ENCODE measurements at places on chromosomes 2 and 18.
A peak's percentile ranks its signal among the peaks of the same experiment; 100 is the strongest.

- no peak for DNase-seq
These were observed 84.2 kb downstream of the DYNC1I2 start for GRCh38 chr2:171771463-171771862.

GRCh38 chr18:23982155-23983079 lies 32.1 kb upstream of the TTC39C start:
- DNase-seq = no peak

GRCh38 chr18:55477499-55477859 lies 110.5 kb downstream of the TCF4 start:
- DNase-seq = no peak

DNA sequence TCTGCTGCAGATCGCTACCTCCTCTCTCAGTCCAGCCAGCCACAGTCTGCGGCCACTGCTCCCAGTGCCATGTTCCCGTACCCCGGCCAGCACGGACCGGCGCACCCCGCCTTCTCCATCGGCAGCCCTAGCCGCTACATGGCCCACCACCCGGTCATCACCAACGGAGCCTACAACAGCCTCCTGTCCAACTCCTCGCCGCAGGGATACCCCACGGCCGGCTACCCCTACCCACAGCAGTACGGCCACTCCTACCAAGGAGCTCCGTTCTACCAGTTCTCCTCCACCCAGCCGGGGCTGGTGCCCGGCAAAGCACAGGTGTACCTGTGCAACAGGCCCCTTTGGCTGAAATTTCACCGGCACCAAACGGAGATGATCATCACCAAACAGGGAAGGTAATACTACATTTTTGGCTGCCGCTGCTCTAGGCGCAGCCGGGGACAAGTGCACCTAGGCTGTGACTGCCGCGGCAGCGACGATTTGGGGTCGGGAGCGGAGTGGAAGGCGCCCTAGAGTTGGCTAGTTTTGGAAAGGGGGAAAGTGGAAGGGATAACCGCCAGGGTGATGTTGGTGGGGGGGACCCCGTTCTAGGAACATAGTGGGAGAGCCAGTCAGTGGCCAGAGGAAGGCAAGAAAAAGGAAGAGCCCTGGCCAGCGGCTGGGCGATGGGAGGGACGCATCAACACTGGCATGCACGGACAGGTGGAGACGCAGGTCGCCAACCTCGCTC lies 776 bp downstream of the TBR1 start:
- no peak for DNase-seq

DNA sequence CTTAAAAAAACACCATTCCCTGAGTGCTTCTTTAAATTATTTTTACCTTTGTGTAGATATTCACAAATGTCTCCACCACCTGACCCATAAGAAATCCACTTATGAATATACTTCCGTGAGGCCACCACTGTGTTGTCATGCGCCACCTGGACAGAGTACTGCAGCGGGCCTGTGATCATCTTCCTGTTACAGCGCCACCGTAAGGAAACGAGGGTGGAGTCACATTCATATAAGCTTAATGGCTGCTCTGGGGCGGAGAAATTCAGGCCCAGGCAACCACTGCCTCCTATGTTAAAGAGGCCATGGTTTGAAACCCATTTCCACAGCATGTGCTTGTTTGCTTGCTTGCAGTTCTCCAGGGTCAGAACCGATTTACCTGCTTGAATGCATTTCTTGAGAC lies 17.7 kb downstream of the PLA2R1 start:
- no peak for DNase-seq

- DNase-seq = peak; percentile 82
These were observed 98.7 kb downstream of the PLB1 start for GRCh38 chr2:28594332-28595108.

DNA sequence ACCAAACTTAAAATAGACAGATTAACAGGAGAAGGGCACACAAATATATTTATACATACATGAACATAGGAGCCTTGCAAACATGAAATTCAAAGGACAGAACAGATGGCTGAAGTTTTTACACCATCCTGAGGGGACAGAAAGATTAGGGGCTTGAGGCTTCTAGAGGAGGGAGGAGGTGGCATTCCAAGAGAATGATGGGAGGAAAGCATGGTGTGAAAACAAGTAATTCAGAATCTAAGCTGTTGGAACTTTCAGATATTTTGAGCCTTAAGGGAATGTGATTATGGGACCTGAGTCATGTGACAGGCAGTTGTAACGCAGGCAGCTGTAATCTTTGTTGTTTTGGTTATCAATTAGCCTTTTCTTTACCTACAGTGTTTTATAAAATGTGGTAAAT lies 225.2 kb upstream of the SPOPL start:
- DNase-seq = no peak

DNA sequence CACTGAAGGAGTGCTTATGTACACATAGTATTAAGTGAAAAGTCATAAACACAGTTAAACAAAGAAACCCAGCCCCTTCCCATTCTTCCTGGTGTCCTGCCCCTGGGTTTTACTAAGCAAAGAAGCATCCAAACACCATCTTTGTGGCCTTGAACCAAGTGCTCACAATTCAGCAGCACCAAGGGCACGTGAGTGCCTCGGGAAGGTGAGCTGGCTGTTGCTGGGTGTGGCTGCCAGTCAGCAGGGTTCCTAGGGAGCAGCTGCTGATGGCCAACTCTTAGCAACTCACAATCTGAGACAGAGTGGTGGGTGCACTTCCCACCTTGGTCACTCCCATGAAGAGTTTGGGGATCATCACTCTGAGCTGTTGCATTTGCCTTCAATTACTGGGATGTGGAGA lies 97.7 kb upstream of the PGAP1 start:
- DNase-seq = no peak

DNA sequence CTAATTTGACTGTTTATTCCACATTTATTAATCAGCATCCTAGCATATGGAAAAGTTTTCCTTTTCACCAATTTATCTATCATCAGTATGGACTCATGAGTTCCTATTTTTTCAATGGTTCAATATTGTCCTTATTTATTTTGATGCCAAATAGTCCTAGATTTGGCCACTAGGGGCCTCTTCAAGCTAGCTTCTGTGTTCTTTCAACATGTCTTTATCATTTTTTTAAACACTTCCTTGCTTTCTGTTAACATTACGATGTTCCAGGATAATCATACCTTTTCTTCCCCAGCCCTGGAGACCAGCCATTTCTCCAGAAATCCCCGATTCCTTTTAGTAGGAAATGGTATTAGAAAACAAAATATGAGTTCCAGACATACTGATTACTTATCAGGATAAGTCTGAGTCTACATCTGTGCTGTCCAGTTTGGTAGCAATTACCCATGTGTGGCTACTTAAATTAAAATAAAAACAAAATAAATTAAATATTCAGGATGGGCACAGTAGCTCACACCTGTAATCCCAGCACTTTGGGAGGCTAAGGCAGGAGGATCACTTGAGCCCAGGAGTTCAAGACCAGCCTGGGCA lies 70.6 kb downstream of the RPE start:
- DNase-seq = no peak

DNA sequence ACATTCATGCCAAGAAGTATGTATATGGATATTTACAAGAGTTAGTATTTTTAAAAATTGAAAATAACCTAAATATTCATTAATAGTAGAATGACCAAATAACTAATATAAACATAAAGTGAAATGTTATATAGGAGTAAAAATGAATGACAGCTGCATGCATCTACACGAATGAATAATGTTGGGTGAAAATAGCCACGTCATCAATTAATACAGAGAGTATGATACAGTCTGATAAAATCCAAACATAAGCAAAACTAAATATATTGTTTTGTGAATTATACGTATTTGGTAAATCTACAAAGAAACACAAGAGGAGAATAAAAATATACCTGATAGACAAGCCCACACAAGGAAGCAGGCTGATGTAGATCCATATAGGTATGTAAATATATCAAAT lies 24.5 kb downstream of the ZC3H8 start:
- no peak for DNase-seq

DNA sequence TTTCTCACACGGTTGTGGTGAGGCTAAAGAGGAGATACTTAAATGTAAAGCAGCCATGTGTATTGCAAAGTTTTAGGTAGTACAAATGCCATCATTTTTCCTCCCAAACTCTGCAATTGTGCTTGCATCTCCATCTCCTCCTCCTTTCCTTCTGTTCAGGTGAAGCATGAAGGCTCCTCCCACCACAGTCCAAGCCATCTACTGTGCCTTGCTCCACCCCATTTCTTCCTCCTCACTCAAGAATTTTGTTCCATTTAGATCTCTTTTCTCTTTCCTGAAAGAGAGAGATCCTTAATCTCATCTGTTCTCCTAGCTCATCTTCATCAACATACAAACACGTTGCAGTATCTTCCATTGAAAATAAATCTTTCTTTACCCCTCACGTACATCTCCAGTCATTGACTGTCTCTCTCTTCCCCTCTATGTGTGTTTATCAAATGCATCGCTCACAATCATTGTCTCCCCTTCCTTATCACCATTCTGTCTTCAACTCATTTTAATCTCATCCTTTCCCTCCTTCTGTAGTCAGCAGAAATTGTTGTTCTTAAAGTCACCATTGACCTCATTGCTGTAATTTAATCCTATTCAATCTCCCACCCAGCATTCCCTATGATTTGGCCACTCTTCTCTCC lies 392.1 kb downstream of the RAD51AP2 start:
- no peak for DNase-seq

GRCh38 chr2:9208875-9209274 lies 2.3 kb downstream of the ASAP2 start:
- DNase-seq = no peak

GRCh38 chr2:150474326-150475074 lies 13.0 kb downstream of the RND3 start:
- no peak for DNase-seq

- peak; percentile 13 for DNase-seq
These were observed 83.0 kb downstream of the LPIN1 start for GRCh38 chr2:11829324-11829946.

DNA sequence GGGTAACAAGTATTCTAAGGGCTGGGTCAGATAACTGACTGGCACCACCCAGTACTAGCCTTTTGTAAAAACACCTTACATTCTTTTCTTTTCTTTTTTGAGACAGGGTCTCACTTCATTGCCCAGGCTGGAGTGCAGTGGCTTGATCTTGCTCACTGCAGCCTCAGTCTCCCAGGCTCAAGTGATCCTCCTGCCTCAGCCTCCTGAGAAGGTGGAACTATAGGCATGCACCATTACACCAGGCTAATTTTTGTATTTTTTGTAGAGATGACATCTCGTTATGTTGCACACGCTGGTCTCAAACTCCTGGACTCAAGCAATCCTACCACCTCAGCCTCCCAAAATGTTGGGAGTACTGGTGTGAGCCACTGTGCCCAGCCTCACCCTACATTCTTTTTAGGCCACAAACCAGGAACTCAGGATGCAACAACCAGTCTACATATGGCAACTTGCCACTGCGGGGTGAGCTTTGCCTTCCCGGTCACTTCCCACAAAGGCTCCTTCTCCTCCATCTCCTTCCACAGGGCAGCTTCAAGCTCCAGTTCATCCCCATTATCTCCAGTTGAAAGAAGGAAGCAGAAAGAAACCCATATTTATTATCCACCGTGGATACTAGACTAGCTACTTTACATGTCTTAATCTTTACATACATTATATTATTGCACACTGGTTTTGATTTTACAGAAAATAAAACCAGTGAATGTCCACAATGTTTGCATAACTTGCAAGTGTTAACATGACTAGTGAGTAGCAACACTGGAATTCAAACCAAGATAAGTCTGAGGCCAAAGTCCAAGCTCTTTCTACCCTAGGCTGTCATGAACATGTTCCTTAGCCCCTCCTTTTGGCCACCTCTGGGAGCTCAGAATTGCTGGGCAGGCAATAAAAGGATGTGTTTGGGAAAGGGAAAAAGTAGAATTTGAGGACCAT lies 23.7 kb upstream of the AP1S3 start:
- DNase-seq = no peak

GRCh38 chr2:134377730-134378129 lies 123.9 kb downstream of the MGAT5 start:
- DNase-seq = no peak

- no peak for DNase-seq
These were observed 98.4 kb upstream of the GULP1 start for GRCh38 chr2:188193230-188193629.

DNA sequence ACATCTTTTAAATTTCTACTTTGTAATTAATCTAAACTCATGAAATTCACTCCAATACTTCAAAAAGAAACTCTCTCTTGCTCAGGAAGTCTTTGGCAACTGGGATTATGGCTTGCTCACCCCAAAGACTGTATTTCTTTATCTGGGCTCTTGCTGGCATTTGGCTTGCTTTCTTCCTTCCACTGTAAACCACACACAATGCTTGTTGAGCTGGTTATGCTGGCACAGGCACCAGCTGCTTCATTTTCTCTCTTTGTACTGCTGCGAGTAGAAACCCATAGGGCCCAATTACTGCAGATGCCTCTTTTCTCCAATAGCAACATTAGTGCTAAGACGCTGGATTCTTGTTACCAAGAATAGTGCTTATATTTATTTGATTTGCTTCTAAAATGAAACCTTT lies 51.4 kb downstream of the SLC38A11 start:
- no peak for DNase-seq

DNA sequence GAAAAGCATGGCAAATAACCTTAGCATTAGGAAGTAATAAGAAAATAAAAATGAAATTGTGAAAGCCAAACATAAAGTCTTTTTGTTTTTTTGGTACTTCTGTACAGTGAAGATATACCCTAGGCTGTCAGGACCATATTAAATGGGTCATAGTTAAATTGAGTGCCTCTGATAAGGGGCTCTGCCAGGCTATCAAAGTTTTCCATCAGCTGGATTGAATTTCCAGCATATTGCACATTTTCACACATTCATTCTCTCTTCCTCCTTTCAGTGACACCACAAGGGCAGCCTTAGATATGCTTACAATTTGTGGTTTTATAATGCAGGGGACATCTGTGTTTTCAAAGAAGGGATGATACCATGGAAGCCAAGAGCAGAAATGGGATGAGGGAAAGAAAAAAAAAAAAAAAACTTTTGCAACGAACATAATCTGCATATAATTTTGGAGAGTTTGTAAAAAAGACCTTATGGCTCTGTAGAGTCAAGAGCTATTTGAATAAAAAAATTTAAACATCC lies 109.3 kb upstream of the LYPD1 start:
- DNase-seq = no peak

DNA sequence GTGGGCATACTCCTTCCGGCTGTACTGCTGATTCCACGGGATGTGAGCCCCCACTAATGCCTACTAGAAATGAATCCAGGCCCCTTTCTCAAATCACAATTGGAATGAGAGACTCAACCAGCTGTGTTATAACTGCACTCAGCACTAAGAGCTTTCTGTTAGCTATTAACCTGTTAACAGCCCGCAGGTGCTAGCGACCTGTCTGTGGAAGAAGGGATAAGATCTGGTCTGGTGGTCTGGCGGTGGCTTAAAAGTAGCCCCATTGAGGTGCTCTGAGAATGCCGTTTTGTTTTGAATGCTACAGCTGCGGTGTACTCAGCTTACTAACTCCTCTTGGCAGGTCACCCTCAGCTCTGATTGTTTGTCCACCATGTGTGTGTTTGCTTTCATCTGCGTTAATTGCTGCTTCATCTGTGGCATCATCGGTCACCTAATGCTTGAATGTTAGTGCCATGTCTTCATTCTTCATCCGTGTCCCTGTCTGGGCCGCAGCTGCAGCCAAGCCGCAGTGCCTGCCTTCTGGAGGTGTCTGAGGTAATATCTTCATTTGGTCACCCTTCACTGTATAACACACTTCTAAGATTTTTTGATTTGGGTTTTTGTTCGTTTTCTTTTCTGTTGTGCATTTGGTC lies 16.3 kb downstream of the RAB12 start:
- DNase-seq = no peak

Measured in stimulated activated CD8-positive, alpha-beta memory T cell treated with anti-CD3 and anti-CD28 coated beads, Interleukin-2, amount 100 ng/mL, for 1 hour (primary cell).